ENCODE measurements at places on chromosomes 5 and 9.

GRCh38 chr9:5580650-5581049, 48.3 kb upstream of the RIC1 start:
- no peak for DNase-seq

- DNase-seq, result no peak
These were observed 51.7 kb downstream of the SH3PXD2B start for GRCh38 chr5:172402531-172403188.

DNA sequence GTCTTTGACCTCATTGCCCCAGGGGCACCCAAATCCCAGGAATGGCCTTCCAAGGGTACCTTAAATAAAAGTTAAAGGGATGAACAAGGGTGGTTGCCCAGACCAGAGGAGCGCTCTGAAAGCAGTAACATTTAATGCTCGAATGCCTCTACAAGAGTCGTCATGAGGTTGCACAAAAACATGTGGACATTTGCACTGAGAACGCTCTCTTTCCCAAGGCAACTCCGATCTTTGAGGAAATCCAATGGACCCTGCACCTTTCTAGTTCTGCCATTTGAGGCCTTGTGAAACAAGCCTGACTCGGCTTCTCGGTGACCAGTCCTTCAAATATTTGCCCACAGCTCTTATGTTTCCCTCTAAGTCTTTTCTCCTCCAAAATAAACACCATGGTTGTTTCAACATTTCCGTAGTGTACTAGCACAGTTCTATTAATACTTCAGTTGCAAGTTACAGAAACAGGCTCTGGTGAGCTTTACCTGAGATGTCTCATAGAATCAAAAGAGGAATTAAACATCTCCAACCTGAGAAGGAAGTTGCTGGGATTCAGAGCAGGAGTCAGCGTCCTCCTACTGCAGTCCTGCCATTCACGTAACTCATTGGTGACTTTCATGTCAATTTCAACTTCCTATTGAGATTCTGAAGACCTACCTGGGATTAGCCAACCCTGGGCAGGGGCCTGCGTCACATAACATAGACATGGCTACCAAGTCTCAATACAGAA, 168.8 kb upstream of the RAI14 start:
- DNase-seq, result no peak

GRCh38 chr9:36991516-36992134, 42.4 kb downstream of the PAX5 start:
- no peak for DNase-seq

- no peak for DNase-seq
These were observed 3.5 kb upstream of the MYMK start for GRCh38 chr9:133528001-133528875.

DNA sequence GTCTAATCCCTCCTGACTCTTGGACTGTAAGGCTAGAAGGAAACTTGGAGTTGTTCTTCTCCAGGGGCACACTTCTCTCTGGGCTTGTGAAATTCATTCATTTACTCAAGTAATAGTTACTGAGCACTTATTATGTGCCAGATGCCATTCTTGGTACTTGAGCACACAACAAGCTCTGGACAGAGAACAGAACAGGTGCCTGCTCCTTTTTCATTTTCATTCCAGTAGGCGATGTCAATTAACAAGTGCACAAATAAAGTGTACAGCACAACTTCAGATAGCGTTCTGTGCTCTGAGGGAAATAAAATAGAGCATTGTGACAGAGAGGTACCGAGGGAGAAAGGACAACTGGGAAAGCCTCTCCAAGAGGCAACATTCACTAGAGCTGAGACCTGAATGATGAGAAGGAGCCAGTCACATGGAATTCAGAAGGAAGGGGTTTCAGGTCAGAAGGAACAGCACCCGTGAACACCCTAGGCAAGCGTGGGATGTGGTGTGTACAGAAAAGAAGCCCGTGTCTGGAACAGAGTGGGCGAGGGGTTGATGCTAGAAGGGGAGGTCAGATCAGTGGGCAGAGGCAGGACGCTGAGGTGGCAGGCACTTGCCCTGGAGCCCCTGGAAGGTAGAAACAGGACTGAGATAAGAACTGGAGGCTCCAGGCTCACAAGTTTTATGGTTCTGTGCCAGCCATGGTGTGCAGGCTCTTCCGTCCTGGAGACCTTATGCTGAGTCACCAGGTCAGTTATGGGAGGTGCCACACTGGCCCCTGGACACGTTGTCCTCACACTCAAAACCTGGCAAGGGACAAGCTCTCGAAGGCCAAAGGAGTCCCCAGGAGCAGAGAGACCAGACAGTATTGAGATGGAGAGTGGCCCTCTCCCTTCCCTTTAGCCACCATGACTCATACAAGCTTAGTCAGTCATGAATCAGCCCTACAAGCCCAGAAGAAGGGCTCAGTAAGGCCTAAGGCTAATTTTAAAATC, 7.2 kb upstream of the ABLIM3 start:
- no peak for DNase-seq

- DNase-seq, result no peak
These were observed 62.1 kb downstream of the SPRY4 start for GRCh38 chr5:142262683-142263082.

DNA sequence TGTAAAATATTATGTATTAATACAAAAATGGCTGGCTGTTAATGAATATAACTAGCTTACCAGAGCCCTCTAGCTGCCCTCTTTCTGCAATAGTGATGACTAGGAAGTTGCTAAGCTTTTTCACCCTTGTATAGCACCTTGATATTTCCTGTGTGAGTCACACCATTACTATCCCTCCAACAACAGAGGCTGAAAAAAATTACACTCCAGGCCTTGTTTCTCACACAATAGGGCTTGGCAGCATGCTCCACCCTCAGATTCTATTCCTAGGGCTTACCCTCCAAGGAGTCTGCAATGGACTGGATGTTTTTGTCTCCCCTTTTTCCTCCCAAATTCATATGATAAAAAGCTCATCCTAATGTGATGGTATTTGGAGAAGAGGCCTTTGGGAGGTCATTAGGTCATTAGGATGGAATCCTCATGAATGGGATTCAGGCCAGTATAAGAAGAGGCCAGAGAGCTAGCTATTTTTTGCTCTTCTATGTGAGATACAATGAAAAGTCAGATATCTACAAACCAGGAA, 184.6 kb upstream of the MAP1B start:
- no peak for DNase-seq

- no peak for DNase-seq
These were observed 122.5 kb upstream of the RFX3 start for GRCh38 chr9:3648266-3648665.

- no peak for DNase-seq
These were observed 296.8 kb downstream of the ICE1 start for GRCh38 chr5:5719292-5719691.

DNA sequence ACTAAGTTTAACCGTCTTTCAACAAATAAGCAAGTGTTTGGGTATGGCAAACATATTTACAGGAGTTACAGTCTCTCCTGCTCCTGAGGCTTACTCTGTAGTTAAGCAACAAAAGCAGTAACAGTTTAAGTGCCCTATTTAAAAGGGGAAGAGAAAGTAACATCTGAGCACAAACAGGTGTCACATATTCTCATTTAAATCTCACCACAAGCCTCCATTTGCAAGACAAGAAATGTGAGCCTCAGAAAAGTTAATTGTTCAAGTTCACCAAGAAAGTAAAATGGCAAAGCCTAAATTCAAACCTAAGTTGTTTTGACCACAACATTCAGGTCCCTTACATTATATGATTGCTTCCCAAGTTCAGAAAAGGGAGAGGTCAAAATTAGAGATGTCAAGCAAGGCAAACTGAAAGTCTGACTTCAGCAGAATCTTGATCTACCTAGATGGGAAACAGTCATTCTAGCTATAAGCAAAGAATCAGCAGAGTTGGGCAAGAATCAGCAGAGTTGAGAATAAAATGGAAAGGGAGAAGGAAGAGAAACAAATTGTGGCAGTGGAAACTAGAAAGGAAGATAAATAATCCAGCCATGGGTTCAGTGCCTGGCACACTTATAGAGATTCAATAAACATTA, 93.4 kb downstream of the STRBP start:
- DNase-seq, result peak; percentile 74

- DNase-seq, result no peak
These were observed 2.3 kb downstream of the PNPLA7 start for GRCh38 chr9:137547687-137548543.

DNA sequence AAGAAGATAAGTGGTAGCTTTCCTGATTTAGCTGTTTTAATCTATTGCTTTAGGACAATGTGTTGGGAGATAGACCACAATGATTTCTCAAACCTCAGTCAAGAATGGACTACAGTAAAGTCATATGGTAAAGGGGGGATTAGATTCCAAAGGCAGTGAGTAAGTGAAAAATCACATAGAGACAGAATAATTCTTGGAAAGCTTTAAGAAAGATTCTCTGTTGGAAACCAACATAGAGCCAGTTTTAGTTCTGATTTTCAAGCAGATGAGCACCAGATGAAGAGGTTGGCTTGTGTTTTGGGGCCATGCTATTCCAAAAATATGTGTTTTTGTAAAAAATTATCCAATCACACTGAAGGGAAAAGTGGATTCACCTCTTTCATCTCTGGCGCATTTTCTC, 256.8 kb upstream of the RPS23 start:
- no peak for DNase-seq

DNA sequence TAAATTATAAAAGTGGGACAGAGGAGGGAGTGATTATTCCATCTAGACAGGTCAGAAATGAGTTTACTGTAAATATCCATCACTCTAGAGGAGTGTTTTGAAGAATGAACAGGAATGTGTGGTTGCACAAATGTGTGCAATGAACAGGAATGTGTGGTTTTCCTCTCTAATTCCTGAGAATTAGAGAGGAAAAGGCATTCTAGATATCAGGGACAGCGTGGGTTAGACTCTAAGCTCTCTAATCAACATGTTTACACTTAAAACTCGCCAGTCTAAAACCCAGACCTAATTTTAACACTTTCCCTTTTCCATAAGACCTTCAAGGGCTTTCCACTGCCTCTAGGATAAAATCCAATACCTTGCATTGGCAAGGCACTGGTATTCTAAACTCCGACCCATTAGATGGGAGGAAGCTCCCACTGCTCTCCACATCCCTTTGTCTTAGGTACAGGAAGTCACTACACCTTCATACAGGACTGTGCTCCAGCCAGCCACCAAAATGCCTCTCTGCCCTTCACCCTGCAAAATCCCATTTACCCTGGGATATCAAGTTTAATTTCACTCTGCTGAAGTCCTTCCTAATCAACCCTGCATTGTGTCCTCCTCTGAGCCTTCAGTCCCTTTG, 67.9 kb downstream of the NFIB start:
- no peak for DNase-seq

GRCh38 chr9:38412751-38413150, 11.5 kb downstream of the IGFBPL1 start:
- DNase-seq, result no peak

GRCh38 chr9:112032009-112032408, 135.4 kb downstream of the UGCG start:
- peak; percentile 93 for DNase-seq

- no peak for DNase-seq
These were observed 313.6 kb upstream of the PIK3R1 start for GRCh38 chr5:67901814-67902496.

DNA sequence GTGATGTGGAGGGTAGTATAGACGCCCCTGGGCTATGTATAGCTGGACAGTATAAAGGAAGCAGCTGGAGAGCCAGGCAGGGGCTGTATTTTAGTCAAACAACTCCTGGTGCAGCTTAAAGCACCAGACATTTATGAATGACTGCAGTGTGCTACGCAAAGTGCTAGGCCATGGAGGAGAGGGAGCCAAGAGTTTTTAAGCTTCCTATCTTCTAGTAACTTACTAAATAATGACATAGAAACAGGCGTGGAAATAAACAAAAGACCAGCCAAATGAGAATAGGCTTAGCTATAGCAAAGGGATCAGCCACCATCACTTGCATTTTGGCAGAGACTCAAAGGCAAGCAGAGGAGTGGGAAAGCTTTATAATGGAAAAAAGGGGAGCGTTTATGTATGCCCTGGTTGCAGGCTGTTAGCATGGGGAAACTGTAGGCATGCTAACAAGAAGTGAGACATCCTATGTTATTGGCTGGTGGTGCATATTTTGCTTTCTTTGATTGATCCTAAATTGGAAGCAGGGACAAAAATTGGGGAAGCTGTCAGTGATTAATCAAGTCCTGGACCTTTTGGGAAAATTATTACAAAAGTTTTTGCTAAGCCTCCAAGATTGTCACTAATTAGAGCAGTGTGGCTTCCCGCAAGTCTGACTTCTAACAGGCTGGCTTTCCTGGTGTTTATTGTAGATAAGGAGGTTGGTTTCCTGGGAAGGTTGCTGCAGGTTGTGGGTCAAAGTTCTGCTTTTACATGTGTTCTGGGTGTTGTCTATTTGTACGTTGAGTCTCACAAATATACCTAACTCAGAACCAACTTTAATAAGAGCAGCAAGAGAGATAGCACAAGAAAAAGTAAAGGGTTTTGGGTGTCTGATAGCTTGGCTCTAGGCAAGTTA, 46.6 kb downstream of the RAB3C start:
- no peak for DNase-seq

GRCh38 chr9:136787690-136788400, 3.3 kb upstream of the TMEM141 start:
- DNase-seq, result no peak

- DNase-seq, result no peak
These were observed 58.4 kb downstream of the S1PR3 start for GRCh38 chr9:89049646-89050045.

DNA sequence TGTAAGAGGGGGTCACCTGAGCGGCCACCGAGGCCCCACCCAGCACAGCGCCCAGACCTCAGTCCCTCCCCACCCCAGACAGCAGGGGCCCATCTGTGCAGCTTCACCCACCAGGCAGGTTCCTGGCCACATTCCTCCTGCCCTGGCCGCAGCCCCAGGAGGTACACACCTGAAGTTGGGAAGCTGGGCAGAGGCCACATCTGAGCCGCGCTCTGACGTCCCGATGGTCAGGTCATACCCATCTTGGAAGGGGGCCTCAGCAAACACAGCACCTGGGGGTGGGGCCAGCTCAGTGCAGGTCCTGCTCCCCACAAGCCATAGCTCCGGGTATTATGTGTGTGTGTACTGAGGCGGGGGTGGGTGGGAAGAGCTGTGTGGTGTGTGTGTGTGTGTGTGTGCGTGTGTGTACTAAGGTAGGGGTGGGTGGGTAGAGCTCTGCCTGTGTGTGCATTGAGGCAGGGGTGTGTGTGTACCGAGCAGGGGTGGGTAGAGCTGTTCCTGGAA, 5.6 kb downstream of the SPOUT1 start:
- no peak for DNase-seq

Measured in GM12864 (cell line).